CD4-positive, alpha-beta T cell treated with Interleukin-2 at 100 ng/mL for 4 hours (primary cell): ENCODE measurements at places on chromosomes 1 and 21.

DNA sequence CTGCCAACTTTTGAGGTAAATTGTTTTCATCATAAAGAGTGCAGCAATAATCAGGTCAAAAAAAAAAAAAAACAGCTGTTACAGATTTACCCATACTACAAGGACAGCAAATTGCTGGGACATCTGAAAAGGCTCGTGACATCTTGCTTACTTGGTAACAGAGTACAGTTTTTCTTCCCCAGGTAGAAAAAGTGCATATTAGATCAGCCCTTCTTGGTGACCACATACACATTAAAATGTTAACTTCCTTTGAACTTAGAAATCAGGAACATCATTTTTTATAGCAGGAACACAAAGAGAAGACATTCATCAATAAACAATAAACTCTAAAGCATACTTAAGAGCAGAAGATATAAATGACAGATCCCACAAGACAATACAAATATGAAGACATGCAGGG is 16.1 kb downstream of the TP53BP2 start:
- no peak for DNase-seq

- DNase-seq, result no peak
Observed at GRCh38 chr1:203055161-203055799, 29.0 kb downstream of the PPFIA4 start.

GRCh38 chr1:5720484-5720883 is 271.7 kb downstream of the NPHP4 start:
- no peak for DNase-seq

DNA sequence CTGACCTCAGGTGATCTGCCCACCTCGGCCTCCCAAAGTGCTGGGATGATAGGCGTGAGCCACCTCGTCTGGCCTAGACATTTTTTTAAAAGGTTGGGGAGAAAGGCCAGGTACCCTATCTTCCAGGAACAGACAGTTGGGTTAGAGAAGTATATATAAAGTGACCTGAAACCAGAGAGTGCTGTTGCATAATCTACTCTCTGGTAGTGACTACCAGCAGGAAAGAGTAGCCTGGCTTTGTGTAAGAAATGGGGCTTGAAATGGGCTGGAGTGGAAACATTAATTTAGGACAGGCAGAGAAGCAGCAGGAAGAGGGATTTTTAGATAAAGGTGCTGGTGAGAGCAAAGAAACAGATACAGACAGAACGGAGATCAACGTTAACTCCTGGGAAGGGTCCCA is 125.8 kb upstream of the HOOK1 start:
- DNase-seq, result no peak

GRCh38 chr1:162177126-162177525 is 107.6 kb downstream of the NOS1AP start:
- no peak for DNase-seq

DNA sequence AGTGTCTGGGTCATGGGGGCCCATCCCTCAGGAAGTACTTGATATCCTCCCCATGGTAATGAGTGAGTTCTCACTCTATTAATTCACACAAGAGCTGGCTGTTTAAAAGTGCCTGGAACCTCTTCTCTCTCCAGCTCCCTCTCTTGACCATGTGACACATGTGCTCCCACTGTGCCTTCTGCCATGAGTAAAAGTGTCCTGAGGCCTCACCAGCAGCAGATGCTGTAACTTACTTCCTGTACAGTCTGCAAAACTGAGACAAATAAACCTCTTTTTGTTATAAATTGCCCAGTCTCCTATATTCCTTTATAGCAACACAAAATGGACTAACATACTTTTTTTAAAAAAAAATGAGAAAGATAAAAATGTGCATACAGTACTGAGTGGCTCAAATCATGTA is 24.0 kb downstream of the PUM1 start:
- DNase-seq, result no peak

DNA sequence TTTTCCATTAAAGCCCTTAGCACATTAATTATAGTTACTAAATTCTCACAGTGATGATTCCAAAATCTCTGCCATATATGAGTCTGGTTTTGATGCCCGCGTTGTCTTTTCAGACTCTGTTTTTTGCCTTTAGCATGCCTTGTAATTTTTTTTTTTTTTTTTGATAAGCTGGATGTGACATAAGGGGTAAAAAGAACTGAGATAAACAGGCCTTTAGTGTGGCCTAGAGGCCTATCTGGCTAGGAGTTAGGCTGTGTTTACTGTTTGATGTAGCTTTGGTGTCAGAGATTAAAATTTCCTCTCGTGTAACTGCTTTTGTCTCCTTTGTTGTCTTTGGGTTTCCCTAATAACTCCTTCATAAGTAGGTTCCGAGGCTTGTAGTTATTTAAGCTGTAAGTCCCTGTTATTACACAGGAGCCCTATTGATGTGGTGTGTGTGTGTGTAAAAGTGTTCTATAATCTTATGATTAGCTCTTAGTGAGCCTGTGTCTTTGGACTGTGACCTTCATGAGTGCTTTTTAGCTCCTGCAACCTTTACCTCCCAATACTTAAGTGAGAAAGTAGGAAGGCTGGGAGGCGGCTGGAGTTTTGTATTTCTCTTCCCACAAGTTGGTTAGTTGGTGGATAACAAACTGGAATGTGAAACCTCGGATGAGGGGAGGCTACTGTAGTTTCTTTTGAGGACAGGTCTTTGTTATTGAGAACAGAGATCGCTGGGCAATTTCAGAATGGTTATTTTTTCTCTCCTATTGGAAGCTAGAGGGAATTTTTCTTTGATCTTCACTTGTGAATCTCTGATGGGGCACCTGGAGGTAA is 19.3 kb downstream of the HS2ST1 start:
- DNase-seq, result no peak

GRCh38 chr1:87641996-87642395 is 313.3 kb downstream of the LMO4 start:
- no peak for DNase-seq

- DNase-seq, result no peak
Observed at GRCh38 chr1:1550591-1551432, 10.4 kb upstream of the TMEM240 start.

- no peak for DNase-seq
Observed at GRCh38 chr21:31921079-31921478, 48.3 kb downstream of the HUNK start.

GRCh38 chr1:185861630-185862029 is 127.4 kb downstream of the HMCN1 start:
- no peak for DNase-seq

GRCh38 chr1:32876341-32877210 is 5.9 kb upstream of the FNDC5 start:
- DNase-seq, result peak; percentile 63

GRCh38 chr1:192747301-192747700 is 61.5 kb upstream of the RGS2 start:
- DNase-seq, result no peak

DNA sequence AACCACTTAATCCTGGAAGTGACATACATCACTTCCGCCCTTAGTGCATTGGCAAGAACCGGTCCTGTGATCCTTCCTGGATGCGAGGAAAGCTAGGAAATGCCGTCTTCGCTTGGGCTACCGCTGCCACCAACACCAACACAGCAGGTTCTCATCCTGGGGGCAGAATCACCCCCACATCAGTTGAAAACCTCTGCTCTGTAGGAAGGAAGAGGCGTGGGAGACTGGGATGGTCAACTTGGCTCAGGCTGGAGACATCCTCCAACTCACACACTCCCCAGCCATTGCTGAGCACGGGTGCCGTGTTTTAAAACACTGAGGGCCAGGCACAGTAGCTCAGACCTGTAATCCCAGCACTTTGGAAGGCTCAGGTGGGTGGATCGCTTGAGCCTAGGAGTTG is 74.9 kb downstream of the ALPL start:
- no peak for DNase-seq

DNA sequence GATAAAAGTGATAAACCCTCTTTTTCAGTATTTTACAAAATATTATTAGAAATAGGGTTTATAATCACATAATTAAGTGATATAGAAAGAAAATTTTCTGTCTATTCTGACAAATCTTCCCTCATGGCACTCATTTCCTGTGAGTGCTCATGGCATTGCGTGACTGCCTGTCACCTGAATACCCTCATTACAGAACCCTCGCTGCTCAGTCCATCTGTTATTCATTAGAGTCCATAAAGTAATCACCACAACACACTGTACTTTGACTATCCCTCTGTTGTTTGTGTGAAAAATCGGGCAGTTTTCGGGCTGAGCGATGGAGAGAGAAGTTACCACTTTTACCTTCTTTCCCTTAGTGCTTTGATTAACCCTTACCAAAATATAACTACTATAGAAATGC is 100.4 kb upstream of the BRINP3 start:
- no peak for DNase-seq

GRCh38 chr1:81208441-81208840 is 592.3 kb upstream of the ADGRL2 start:
- DNase-seq, result no peak

- peak; percentile 28 for DNase-seq
Observed at GRCh38 chr1:7783178-7783711, 846 bp upstream of the PER3 start.

DNA sequence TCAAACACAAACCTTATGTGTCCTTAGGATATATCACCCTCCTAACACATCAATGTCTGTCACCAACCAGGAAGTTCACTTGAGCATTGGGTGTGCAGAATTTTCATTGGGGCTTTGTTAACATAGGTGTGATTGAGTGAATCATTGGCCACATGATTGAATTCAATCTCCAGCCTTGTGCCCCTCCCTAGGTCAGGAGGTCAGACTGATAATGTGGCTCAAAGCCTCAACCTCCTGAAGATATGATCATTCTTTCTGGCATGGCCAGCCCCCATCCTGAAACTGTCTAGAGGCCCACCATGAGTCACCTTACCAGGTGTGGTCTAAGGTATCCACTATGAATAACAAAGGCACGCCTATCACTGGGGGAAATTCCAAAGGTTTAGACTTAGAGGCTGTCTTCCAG is 90.1 kb downstream of the PKN2 start:
- DNase-seq, result peak; percentile 11

- no peak for DNase-seq
Observed at GRCh38 chr1:206513312-206514111, 6.2 kb downstream of the RASSF5 start.

GRCh38 chr1:230061801-230062200 is 5.2 kb upstream of the GALNT2 start:
- DNase-seq, result no peak

DNA sequence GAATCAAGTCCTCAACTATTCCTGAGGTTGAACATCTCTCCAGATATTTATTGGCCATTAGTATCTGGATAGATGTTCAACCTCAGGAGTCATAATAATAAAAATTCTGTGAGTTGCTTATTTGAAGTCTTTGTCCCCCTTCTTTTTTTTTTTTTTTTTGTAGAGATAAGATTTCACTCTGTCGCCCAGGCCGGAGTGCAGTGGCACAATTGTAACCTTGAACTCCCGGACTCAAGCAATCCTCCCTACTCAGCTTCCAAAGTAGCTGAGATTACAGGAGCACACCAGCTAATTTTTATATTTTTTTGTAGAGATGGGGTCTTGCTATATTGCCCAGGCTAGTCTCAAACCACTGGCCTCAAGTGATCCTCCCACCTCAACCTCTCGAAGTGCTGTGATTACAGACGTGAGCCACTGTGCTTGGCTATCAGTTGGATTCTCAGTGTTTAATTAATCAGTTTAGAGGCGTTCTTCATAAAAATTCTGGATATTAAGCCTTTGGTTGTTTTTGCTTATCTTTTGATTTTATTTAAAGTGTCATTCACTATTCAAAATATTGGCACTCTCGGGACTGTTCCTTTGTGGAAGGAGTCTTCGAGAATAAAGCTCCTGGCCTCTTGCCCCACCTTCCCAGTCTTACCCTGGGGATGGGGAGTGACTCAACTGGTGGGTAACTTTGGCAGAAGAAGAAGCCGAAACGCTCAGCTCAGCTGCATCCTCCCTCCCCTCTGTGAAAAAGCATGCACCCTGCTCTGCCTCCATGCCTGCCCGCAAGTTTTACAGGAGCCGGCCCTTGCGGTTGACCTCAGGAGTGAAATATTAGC is 11.2 kb upstream of the HYI start:
- DNase-seq, result no peak

DNA sequence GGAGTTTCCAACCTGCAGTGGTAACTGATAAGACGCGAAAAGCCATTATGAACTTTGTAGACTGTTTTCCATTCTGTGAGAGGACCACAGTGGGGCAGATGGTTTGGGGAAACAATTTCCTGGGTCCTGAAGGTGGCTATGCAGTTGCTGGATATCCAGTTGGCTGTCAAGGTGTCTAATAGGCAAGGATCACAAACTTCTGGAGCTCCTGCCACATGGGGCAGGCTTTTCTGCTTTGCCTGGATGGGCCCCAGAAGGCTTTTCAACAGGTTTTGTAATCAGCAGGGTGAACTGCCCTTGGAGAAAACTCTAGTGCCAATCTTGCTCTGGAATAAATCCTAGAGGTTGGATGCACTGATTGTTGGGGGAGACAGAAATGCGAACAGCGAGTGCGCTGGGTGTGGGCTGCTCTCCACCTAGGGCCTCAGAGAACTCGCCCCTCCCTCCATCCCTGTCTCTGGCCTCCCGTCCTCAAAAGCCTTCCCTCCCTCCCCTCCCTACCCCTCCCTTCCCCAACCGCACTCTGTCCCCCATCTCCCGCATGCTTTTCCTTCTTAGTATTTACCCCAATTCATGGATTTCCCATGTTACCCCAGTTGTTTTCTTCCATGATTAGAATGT is 210.3 kb upstream of the USP24 start:
- DNase-seq, result no peak

GRCh38 chr1:227161470-227161869 is 156.8 kb downstream of the CDC42BPA start:
- no peak for DNase-seq

DNA sequence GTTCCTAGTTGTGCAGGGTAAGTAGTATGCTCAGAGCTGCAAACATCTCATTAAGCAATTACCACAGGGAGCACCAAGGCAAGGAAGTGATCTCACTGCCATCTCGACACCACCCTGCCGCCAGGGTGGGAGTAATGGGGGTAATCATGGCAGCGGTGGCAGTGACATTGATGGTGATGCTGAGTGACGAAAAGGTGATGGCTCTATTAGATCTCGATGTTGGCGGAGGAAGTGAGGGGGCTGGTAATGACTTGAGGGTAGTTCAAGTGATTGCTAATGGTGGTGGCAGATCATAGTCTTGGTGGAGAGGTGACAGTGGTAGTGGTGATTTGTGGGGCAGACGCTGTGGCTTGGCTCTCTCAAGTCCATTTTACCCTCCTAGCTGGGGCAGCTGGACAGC is 25.4 kb upstream of the TENT5B start:
- no peak for DNase-seq

DNA sequence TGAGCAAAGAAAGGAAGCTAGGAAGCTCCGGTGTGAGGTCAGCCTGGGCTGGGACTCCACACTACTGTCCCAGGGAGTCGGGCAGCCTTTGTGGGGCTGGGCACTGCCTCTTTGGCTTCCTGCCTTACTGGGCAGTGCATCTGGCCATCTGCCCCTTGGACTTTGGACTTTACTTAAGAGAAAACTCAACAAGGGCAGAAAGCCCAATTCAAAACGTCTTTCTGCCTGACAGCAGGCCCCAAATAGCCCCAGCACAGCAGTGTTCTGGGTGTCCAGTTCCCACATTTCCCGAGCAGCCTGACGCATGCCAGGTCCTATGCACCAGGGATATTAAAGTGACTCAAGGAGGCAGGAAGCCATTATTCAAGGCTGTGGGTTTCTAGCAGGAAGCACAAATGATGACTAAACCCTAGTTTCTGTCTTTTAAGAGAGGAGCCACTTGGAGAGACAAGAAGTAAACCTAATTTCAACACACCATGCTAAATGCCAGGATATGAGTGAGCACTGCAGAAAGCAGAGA is 37.9 kb upstream of the EDEM3 start:
- DNase-seq, result peak; percentile 20
